ENCODE measurements at places on chromosomes 4 and X.

DNA sequence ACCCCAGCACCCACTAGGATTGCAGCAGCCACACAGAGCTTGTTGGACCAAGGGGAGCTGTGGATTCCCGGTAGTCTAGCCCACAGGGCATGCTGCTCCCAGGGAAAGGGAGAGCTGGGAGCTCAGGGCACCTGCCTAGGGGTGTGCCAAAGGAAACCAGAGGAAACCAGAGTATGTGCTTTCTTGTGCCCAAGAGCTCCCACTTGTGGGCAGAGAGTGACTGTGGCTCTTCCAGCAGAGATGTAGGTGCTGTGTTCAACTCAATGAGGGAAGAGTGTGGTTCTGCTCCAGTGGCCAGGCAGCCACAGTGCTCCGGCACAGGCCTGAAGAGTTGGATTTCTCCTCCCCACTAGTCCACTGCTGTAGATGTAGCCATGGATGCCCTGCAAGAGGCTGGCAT is 1050.0 kb upstream of the INTU start:
- peak; percentile 31 for DNase-seq
- H3K4me3 ChIP-seq, result no peak overlapping the region
- H3K36me3 ChIP-seq, result no peaks in the 10 kb centered on the region
- H3K27me3 ChIP-seq, result no peaks in the 10 kb centered on the region

- no peak for DNase-seq
- H3K27ac ChIP-seq, result no peak overlapping the region
- no peak overlapping the region for H3K4me3 ChIP-seq
- H3K4me1 ChIP-seq, result peaks cover 33% of the 10 kb centered on the region
- no peaks in the 10 kb centered on the region for H3K36me3 ChIP-seq
- H3K27me3 ChIP-seq, result no peaks in the 10 kb centered on the region
Measured at GRCh38 chr4:76704133-76704881, 193.6 kb downstream of the SOWAHB start.

GRCh38 chr4:18052158-18052557 is 30.6 kb upstream of the LCORL start:
- H3K27me3 ChIP-seq, result no peaks in the 10 kb centered on the region
- no peaks in the 10 kb centered on the region for H3K36me3 ChIP-seq

GRCh38 chr4:182547435-182547834 is 304.2 kb downstream of the TENM3 start:
- H3K36me3 ChIP-seq, result no peaks in the 10 kb centered on the region
- H3K4me1 ChIP-seq, result peaks cover 38% of the 10 kb centered on the region
- DNase-seq, result no peak
- no peak overlapping the region for H3K4me3 ChIP-seq
- H3K27ac ChIP-seq, result no peak overlapping the region

GRCh38 chr4:8723222-8723980 is 130.8 kb downstream of the CPZ start:
- no peaks in the 10 kb centered on the region for H3K4me1 ChIP-seq
- no peak for DNase-seq
- no peaks in the 10 kb centered on the region for H3K27me3 ChIP-seq
- H3K36me3 ChIP-seq, result no peaks in the 10 kb centered on the region
- no peak overlapping the region for H3K4me3 ChIP-seq
